ENCODE measurements at places on chromosomes 12 and 14. TPM values are rescaled to one million over a fixed set of nuclear protein-coding genes. Genes with fewer than 3 reads are reported as not detected.

The HAL gene
- total RNA-seq = 0.11 TPM

The RARG gene
- 7.4 TPM for total RNA-seq

The KRT75 gene
- total RNA-seq = not detected

The SLC25A21 gene
- 2.2 TPM for total RNA-seq

The PROX2 gene
- not detected for total RNA-seq

The SYT10 gene
- not detected for total RNA-seq

The TC2N gene
- not detected for total RNA-seq

The BTBD6 gene
- total RNA-seq = 53.8 TPM

The SAMD15 gene
- total RNA-seq = 1.8 TPM

The CDH24 gene
- 13.9 TPM for total RNA-seq

All from pulmonary artery endothelial cell (primary cell).